ENCODE measurements at places on chromosomes 2 and 18. TPM values are rescaled to one million over a fixed set of nuclear protein-coding genes. Genes with fewer than 3 reads are reported as not detected.
A peak's percentile ranks its signal among the peaks of the same experiment; 100 is the strongest.

DNA sequence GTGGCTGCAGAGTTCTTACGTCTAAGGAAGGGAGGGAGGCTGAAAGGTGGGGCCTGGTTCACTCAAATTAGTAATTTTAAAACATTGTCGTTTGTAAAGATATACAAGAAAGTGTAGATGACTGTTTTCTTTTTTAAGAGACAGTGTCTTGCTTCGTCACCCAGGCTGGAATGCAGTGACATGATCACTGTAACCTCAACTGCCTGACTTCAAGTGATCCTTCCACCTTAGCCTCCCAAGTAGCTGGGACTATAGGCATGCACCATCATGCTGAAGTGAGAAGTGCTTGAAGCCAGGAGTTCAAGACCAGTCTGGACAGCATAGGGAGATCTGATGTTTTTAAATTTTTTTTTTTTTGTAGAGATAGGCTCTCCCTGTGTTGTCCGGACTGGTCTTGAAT, 52.9 kb downstream of the HNRNPLL start:
- no peak for DNase-seq

MARCHF4 gene
- total RNA-seq: not detected

CHRNG gene
- total RNA-seq: not detected

ALK gene
- total RNA-seq: not detected

CDC42EP3 gene
- 16.4 TPM for total RNA-seq

- no peak for DNase-seq
Observed at GRCh38 chr2:16395601-16396000, 270.0 kb downstream of the CYRIA start.

CTDP1 gene
- total RNA-seq: 45.5 TPM

- DNase-seq: no peak
Observed at GRCh38 chr2:69836316-69836715, 6.9 kb downstream of the GMCL1 start.

- no peak for DNase-seq
Observed at GRCh38 chr2:150110548-150110947, 376.9 kb downstream of the RND3 start.

DNA sequence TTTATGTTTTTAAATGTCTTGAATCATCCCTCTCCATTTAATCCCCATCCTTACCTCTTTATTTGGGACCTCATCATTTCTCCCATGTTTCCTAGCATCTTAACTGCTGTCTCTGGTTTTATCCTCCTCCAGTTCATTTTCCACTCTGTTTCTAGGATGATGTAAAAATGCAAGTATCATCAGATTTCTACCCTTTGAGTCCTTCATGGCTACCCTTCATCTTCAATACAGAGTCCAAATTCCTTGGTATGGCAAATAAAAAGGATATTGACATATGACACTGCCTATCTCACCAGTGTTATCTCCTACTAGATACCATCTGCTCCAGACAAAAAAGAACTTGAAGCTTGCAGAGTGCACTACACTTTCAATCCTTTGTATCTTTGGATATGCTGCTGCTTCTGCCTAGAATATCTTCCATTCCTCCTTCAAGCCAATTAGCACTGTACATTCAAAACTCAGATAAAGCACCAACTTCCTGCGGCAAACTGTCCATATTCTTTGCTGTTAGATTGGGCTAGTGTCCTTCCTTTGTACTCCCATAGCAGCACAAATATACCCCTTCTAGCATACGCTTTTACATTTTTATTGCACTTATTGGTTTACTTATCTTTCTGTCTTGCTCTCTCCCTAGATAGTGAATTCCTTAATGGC, 24.6 kb upstream of the TLK1 start:
- no peak for DNase-seq

- DNase-seq: no peak
Observed at GRCh38 chr2:181684454-181685149, 4.3 kb upstream of the NEUROD1 start.

DNA sequence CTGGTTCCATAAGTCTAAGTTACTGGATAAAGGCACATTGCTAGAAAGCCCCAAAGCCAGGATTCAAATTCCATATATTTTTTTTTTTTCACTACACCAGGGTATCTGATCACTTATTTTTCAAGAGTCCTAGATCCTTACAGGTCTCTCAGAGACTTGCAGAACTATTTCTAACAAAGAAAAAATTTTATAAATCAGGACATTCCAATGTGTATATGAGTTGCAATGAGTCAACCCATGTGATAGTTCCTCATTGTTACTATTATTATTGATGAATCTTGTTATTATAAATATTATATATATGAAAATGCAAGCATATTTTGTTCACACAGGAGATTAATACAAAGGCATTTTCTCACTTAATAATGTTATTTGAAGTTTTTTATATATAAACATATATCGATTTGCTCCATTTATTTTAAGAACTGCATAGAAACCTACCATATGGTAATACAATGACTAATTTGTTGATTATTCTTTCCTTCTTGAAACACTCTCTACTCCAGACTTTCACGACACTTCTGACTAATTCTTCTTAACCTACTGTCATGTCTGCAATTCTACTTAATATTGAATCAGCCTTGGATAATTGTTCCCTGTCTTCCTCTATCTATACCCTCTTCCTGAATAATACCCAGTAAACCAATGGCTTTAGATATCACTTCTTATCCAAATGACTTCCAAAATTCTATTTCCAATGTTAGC, 968.4 kb upstream of the NRXN1 start:
- no peak for DNase-seq

DNA sequence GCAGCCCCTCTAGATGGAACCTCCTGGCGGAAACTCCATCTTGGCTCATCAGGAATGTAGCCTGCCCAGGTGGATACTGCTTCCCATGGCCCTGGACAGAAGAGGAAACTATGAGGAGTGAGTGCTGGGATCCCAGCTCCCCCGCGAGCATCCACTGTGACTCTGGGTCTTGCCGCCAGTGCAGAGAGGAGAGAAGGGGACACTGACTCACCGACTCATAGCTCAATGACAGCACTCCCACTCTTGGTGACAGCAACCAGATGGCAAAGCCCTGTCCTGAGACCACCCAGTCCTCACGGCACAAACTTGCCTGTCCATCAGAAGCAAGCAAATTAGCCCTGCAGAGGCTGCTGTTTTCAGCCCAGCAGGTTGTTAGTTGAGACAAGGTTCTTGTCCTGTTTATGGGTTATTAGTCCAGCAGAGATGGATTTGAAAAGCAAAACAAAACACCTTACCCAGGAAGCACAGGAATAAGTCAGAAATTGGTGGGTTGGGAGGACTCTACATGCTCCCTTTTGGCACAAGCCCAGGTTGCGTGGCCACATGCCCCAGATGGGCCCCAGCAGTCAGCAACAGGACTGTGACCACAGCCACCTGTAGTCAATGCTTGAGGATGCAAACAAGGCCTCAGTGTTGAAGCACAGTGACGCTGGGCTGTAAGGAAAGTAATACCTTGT, 111.5 kb upstream of the GLI2 start:
- no peak for DNase-seq

SLC16A14 gene
- 1.2 TPM for total RNA-seq

GRCh38 chr2:205011031-205011430, 465.8 kb downstream of the PARD3B start:
- no peak for DNase-seq

LYG1 gene
- total RNA-seq: 0.86 TPM

DNA sequence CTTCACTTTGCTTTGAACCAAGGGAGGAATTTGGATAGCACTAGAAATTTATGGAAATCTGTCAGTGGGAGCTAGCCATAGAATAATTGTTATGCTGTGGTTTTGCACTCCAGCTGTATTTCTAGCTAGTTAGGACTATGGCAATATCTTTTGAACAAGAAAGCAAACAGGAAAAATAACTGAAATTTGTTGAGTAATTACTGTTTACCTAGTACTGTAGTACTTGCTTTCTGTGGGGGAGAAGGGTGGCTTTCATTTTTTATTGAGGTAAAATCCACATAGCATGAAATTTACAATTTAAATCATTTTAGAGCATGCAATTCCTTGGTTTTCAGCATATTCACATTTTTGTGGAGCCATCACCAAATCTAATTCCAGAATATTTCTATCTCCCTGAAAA, 28.4 kb downstream of the MBD5 start:
- no peak for DNase-seq

- DNase-seq: no peak
Observed at GRCh38 chr18:62399276-62399675, 74.2 kb downstream of the TNFRSF11A start.

DNA sequence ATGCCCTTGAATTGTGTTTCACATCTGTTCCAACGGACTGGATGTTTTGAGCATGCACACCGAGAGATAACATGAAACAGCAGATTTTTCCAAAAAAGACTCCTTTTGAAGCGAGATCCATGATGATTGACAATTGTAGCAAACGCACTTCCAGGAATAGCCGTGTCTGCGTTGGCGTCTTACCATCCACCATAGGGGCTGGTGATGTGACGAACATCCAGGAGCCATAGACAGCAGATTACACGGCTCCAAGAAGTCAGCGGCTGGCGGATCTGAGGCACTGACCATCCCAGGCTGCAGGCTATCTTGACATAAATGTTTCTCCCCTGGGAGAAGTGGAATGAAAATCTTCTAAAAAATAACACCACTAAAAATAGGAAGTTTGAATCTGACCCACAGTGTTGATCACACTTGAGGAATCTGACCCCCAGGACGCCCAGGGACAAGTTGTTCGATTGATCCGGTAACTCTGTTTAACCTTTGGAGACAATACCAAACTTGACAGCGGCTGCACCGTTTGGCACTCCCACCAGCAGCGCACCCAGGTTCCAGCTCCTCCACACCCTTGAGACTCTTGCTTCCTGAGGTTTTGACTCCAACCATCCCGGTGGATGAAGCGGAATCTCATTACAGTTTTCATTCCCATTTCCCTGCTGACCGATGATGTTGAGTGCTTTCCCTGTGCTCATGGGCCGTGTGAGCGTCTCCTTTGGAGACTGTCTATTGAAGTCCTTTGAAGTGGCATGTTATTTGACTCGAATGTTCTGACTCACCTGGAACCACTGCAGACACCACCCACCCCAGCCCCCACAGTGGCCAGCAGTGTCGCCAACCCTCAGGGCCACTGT, 140.0 kb upstream of the GPC1 start:
- DNase-seq: no peak

DNA sequence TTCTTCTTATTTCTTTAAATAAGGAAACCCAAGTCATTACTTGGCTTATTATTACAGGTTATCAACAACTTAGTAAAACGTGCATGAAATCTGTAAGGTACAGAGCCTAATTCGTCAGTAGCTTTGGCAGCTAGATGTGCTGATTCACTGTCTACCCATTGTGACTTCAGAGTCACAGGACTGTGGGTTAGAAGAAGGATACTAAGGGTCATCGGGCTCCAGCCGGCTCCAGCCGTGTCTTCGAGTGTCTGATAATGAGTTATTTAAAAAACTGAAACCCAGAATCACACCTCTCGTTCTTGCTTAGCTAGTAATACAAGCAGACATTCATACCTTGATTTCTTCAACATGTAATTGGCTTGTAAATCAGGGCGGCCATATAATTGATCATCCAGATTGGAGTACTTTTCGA, 170.5 kb downstream of the FMNL2 start:
- no peak for DNase-seq

DNA sequence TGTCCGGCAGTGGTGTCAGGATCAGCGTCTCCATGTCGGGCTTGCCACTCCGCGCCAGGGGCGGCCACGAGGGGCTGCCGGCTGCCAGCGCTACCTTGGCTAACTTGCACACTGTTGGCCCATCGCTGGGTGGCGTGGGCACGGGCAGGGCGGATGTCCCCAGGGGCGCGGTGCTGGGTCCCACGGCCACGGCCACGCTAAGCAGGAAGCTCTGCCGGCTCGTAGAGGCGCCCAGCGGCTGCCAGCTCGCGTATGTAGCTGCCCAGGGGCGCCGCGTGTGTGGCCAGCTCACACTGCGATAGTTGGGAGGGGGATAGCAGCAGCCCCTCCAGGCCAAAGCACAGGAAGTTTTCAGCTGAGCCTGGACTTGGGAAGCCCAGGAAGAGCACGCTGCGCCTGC, 249.4 kb downstream of the ANKRD30B start:
- no peak for DNase-seq

GRCh38 chr2:55965966-55966365, 42.4 kb upstream of the EFEMP1 start:
- DNase-seq: no peak

SIGLEC15 gene
- not detected for total RNA-seq

- no peak for DNase-seq
Observed at GRCh38 chr2:176174382-176174823, 14.1 kb upstream of the HOXD1 start.

DNA sequence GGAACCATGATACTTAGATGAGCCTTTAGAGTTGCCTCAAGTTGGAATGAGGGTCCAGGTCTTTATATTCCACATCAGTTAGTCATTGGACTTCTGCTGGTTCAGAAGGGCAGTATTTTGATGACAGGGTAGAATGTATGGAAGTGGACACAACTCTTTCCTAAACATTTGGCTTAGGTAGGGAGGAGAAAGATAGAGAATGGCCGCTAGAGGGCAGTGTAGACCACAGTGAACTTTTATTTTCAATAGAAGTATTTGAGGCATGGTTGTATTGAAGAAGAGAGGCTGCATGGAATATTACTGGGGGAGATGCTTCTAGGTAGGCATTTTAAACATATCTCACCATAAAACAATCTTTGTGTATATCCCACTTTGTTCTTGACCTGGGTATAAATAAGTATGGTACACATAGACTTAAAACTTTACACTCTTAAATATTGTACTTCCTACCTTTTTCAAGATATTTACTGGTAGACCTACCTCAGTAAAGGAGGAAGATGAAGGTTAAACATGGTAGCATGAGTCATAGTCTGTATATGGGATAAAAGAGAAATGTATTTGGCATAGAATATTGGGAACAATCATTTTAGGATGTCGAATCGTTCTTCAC, 497.6 kb upstream of the FAM98A start:
- peak; percentile 67 for DNase-seq

DNA sequence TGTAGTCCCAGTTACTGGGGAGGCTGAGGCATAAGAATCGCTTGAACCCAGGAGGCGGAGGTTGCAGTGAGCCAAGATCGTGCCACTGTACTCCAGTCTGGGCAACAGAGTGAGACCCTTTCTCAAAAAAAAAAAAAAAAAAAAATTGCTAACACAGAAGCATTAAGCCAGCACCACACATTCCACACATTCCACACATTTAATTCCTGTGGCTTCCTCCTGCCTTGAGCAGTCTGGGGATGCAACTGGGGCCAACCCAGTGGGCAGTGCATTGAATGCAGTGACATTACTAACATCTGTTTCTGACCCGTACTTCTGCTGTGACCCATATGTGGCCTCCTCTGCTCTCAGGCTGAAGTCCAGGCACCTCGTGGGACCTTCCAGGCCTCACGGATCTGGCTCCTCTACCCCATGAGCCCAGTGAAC, 107.0 kb downstream of the BCL2L11 start:
- no peak for DNase-seq

DNA sequence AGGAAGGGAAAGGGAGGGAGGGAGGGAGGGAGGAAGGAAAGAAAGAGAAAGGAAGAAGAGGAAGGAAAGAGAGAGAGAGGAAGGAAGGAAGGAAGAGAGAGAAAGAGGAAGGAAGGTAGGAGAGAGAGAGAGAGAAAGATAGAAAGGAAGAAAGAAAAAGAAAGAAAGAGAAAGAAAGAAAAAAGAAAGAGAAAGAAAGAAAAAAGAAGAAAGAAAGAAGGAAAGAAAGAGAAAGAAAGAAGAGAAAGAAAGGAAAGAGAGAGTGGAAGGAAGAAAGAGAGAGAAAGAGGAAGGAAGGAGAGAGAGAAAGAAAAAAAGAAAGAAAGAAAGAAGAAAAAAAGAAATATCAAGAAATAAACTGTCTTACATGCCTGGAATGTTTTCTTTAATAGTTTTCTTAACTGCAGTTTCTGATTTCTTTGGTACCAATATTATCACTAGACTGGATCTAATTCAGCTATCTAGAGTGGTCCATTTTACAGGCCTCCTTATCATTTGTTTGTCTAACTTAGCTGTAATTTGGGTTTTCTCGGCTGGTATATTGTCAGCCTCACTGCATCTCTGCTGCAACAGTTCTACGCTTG, 59.6 kb upstream of the MBOAT2 start:
- no peak for DNase-seq

- DNase-seq: peak; percentile 16
Observed at GRCh38 chr2:20378891-20379519, 28.4 kb upstream of the PUM2 start.

All from activated CD4-positive, alpha-beta T cell treated with anti-CD3 and anti-CD28 coated beads for 36 hours (primary cell).